ENCODE measurements at places on chromosomes 13 and 19.
A peak's percentile ranks its signal among the peaks of the same experiment; 100 is the strongest.

- no peaks in the 10 kb centered on the region for H3K4me1 ChIP-seq
- no peaks in the 10 kb centered on the region for H3K36me3 ChIP-seq
- no peak for DNase-seq
- H3K4me3 ChIP-seq, result no peak overlapping the region
- H3K27me3 ChIP-seq, result no peaks in the 10 kb centered on the region
Measured at GRCh38 chr19:37964109-37964508, 57.1 kb downstream of the SIPA1L3 start.

DNA sequence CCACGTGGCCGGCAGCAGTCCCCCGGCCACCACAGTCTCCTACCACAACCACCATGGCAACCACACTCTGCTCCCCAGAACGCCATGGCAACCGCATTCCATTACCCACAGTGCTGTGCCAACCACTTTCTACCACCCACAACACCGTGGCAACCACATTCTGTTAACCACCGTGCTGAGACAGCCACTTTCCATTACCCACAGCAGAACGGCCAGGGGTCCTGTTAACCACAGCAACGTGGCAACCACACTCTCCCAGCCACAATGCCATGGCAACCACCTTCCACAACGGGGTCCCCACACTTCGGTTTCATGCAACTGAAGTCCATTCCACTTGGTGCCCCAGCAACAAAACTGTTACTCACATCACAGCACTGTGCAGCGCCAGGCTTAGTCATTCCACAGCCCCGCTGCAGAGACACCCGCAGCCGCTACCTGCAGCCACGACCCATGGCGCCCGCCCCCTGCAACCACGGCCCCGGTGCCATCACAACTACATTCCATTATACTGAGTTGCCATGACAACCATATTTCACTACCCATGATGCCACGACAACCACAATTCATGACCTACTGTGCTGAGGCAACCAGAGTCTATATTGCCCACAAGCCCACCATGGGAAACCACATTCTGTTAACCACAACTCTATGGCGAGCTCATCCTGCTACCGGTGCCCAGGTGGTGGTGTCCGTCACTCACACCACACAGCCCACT lies 10.0 kb downstream of the DPF1 start:
- peaks cover 5% of the 10 kb centered on the region for H3K36me3 ChIP-seq
- DNase-seq, result no peak

GRCh38 chr13:75079226-75079625 lies 402.7 kb downstream of the TBC1D4 start:
- peak; percentile 26 for DNase-seq
- H3K4me1 ChIP-seq, result no peaks in the 10 kb centered on the region
- no peak overlapping the region for H3K4me3 ChIP-seq
- H3K27ac ChIP-seq, result no peak overlapping the region
- H3K36me3 ChIP-seq, result no peaks in the 10 kb centered on the region

DNA sequence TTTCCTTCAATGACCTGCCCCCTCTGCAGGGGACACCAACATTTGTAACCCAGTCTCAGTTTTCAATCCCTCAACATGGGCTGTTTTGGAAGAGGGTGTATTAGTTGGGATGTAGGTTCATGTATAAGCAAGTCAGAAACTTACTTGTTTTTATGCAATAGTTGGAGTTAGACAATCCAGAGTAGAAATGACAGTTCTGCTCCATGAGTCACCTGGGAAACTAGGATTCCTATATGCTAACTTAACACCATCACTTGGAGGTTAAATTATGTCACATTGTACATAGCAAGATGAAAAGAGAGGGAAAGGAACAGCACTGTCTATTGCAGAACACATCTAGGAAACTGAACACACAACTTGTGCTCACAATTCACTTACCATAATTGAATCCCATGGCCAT lies 436.4 kb downstream of the RFC3 start:
- no peak for DNase-seq
- H3K4me1 ChIP-seq, result no peaks in the 10 kb centered on the region
- no peaks in the 10 kb centered on the region for H3K27me3 ChIP-seq

Data from muscle of leg (tissue), 16 donors.